ENCODE measurements at places on chromosomes 6 and 20.
A peak's percentile ranks its signal among the peaks of the same experiment; 100 is the strongest.

DNA sequence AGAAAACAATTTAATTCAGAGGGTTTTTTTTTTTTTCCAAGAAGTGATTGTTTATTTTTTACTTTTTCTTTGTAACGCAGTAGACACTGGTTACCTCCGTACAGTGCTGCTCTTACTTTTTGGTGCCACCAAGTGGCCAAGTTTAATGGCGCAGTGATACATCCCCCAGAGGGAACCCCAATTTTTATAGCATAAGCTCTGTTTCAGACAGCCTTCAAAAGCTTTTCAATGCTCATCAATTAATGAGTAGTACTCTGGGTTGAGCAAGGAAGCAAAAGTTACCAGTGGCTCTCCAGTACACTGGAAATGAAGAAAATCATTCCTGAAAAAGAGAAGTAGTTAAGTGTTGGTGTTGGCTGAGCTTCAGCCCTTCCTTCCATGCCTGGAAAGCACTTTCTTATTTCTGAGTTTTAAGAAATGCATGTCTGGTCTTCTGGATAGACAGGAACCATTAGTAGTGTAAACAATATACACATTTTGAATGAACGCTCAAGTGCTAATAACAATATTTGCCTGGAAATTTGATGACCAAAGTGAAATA is 129.1 kb upstream of the SMLR1 start:
- DNase-seq = no peak

- DNase-seq = peak; percentile 29
These were observed 19.0 kb downstream of the PACSIN1 start for GRCh38 chr6:34484899-34485298.

DNA sequence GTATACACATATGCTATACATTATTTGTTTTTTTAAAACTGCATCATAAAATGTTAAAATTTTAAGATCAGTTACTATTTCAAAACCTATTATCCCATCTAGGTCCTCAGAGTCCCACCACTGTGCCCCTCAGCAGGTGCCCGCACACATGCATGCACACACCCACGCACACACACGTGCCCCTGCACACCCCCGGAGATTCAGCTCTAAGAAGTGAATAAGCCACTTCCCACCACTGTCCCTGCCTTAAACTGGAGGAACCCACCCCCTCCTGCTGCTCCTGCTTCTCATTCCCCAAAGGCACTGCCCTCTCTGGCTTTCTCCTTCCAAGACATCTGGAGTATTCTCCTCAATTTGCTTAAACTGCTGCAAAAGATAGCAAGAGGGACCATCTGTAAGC is 5.4 kb upstream of the FAM210B start:
- no peak for DNase-seq

GRCh38 chr6:97423190-97423589 is 140.2 kb upstream of the MMS22L start:
- DNase-seq = no peak

DNA sequence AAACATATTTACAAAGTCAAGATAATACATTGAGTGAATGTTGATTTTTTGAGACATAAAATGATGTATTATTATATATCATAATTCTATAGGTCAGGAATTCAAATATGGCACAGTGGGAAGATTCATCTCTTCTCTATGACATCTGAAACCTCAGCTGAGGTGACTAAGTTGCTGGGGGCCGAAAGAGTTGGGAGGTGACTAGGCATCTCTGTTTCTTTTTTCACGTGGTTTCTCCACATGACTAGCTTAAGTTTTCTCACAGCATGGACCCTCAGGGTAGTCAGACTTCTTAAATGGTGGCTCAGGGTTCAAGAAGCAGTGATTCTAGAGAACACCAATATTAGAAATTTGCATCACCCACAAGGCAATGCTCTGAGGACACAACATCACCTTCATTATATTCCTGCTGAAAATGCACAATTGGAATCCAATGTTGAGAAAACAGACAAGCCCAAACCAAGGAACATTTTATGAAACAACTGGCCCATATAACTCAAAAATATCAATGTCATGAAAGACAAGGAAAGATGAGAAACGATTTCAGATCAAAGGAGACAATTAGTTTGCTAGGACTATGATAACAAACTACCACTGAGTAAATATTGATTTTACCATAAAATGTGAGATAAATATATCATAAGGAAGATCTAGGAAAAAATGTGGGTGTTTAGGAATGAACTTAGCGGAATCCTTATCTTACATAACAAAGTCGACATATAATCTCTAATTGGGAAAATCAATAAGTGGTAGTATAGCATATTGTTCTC is 273.3 kb upstream of the IRAK1BP1 start:
- DNase-seq = no peak

- peak; percentile 94 for DNase-seq
These were observed 45.8 kb downstream of the TM9SF4 start for GRCh38 chr20:32155017-32155981.

- DNase-seq = no peak
These were observed 71.2 kb upstream of the CCN6 start for GRCh38 chr6:111982681-111983080.

DNA sequence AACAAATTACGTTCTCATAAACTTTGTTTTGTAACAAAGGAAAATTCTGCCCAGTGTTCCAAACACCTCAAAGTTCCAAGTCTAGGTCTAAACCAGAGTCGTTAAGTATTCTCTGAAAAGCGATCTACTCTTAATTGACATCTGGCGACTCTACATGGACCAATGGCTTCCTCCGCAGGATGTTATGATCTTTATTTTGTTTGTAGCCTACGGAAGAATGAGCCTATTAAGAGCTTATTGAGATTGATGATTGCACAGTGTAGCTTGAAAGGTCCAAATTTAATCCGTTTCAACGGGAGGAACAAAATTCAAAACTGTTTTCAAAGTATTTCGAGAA is 61.1 kb downstream of the FAM217A start:
- DNase-seq = peak; percentile 43

DNA sequence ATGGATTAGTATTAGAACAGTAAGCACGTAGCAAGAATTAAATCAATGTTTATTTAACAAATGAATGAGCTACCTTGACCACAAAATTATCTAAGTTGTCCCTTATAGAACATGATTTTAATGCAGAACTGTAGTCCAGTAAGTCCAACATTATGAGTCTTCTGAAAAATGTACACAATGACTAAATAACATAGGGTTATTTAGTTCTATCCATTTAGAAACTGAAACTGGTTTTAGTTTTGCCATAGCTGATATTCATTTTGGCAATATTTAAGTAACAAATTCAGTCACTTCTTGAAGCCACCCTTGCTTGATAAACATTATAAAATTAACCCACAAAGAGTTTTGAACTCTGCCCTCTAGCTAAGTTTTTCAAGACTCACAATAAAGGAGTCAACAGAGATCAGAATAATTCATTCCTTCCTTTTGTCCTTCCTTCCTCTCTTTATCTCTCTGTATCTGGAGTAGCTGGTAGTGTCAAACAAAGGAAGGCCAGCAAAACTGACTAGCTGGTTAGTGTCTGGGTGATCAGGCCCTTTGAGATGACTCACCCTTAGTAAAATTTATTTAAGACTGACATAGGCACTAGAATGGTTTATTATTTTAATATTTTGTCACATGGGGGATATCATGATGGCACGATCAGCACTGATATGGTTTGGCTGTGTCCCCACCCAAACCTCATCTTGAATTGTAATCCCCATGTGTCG is 115.1 kb downstream of the BTBD9 start:
- DNase-seq = no peak

DNA sequence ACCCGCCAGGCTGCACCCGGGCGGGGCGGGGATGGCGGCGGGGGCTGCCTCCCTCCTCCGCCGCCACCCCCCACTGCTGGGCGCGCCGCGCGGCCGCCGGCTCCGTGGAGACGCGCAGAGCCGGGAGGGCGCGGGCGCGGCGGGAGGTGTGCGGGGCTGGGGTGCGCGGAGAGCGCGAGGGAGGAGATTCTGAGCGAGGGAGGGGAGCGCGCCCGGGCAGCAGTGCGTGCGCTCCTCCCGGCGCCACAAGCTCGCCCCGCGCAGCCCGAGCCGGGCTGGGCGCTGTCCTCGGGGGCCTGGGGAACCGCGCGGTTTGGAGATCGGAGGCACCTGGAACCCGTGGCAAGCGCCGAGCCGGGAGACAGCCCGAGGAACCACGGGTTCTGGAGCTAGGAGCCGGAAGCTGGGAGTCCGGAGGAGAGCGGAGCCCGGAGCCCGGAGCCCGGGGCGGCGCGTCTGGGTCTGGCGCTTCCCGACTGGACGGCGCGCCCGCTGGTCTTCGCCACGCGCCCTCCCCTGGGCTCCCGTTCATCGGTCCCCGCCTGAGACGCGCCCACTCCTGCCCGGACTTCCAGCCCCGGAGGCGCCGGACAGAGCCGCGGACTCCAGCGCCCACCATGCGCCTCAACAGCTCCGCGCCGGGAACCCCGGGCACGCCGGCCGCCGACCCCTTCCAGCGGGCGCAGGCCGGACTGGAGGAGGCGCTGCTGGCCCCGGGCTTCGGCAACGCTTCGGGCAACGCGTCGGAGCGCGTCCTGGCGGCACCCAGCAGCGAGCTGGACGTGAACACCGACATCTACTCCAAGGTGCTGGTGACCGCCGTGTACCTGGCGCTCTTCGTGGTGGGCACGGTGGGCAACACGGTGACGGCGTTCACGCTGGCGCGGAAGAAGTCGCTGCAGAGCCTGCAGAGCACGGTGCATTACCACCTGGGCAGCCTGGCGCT is at the start of gene NTSR1:
TSS of gene NTSR1 (plus strand) at position 246 of the 946 bp plus-strand sequence. CDS start at position 618, 372 bp downstream.
- no peak for DNase-seq

GRCh38 chr6:68891419-68891818 is 256.3 kb downstream of the ADGRB3 start:
- no peak for DNase-seq

GRCh38 chr6:47209632-47210031 is 100.1 kb downstream of the TNFRSF21 start:
- DNase-seq = no peak

GRCh38 chr6:126767711-126768110 is 350.8 kb upstream of the RSPO3 start:
- no peak for DNase-seq

DNA sequence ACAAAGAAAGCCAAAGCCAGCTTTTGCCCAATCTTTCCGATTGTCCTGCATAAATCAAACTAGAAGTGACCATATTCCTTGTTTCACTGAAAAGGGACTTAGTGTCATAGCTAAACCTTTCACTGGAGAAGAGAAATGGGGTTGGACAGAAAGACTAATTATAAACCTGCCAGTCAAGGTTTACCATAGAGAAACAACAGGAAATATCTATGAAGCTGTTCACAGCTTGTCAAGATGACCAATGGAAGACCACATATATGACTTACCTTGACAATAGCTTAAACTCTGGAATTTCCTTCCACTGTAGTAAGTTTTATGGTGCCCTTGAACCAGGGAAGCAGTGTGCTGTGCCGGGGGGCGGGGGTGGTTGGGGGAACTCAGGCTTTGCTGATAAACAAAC is 107.7 kb upstream of the PHACTR1 start:
- no peak for DNase-seq

DNA sequence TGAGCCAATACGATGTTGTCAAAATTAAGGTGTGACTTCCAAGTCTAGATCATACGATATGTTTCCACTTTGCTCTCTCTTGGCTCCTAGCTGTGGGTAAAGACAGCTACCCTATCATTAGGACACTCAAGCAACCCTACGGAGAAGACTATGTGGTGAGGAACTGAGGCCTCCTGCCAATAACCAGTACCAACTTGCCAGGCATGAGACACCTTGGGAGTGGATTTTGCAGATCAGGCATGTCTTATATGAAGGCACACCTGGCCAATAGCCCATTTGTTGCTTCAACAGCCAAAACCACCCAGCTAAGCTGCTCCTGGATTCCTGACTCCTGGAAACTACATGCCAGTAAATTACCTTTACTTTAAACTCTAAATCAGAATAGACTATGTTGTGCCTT is 863.4 kb downstream of the DHX35 start:
- no peak for DNase-seq

DNA sequence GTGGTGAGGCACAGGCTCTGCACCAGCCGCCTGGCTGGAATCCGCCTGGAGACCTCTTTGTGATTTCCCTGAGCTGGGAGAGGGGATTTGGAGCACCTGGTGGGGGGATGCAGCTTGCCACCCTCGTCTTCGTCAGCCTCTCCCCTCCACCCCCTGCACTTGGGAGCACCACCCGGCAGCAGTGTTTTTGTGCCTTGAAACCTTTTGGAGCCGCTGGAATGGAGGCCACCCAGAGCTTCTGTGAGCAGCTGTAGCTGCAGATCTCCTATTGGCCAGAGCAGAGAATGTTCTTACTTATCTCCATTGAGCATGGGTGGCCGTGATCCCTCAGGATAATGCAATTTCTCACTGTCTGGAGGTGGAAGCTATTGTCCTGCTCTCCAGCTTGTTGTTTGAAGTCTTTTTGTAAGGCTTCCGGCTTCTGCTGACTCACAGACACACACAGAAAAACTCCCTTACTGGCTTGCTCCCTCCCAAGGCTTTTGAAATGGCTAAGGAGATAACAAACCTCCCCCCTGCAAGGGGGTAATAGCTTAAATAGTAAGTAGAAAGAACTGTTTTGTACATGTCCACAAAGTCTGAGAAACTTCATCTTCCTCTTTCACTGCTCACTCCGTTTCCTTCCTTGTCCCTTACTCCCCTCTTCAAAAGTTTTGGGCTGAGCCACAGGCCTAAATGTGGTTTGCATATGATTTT is 271.2 kb downstream of the PRL start:
- peak; percentile 99 for DNase-seq

GRCh38 chr6:102300350-102300749 is 906.8 kb downstream of the GRIK2 start:
- no peak for DNase-seq

GRCh38 chr6:158686791-158687381 is 37.0 kb downstream of the SYTL3 start:
- peak; percentile 72 for DNase-seq

- no peak for DNase-seq
These were observed 28.3 kb downstream of the CDK5RAP1 start for GRCh38 chr20:33372993-33373441.

DNA sequence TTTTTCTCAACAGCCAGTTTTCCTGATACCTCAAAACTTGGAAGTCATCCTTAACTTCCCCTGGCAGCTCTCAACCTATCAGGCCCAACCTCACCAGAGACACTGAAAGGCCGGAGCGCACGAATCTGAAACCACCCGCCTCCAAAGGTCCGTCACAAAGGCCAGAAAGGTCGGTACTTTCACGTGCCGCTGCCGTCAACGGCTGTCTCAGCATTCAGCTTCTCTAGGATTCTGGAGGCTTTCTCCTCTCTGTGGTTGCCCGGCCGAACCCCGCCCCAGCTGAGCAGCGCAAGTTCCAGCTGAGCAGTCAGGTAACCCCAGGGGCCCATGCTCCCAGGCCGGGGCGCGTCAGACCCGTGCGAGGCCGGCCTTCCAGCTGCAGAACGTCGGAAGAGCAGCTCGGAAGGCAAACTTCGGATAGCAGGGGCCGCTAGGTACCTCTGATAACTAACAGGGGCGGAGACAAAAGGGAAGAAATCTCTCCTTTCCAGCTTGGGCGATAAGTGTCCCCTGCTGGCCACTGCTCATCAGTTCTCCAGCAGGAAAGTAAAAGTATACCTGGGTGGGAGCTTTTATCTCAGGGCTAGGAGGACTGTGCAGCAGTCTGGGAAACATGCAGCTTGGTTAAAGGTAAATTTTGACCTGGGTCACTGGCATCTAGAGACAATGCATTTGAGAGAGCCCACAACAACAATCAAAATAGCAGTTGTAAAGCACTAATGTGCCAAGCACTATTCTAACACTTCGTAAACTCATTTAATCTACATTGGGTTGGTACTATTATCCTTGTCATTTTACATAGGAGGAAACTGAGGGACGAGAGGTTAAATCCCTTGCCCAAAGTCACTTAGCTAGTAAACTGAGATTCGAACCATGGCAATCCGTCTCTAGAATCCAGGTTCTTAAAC is 16.1 kb downstream of the ZSCAN12 start:
- no peak for DNase-seq
